ENCODE measurements at places on chromosomes 2 and 18. TPM values are rescaled to one million over a fixed set of nuclear protein-coding genes. Genes with fewer than 3 reads are reported as not detected.

DNA sequence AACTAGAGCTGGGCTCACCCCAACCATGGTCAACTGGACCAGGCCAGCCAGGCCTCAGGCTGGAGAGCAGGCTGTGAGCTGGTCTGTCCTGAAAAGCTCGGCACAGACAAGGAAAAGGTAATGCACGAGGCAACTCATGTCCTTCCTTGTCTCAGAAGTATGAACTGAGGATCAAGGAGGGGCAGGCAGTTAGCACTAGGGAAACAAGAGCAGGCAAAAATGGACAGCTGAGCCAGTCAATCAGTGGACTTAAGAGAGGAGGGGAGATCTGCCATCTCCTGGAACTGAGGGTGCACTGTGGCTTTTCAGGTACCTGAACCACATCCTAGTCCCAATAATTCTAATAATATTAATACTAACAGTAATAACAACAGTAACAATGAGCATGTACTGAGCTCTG is 20.6 kb upstream of the WIPF1 start:
- no peaks in the 10 kb centered on the region for H3K27me3 ChIP-seq
- peak overlapping the region; percentile 50 for H3K4me3 ChIP-seq
- H3K4me1 ChIP-seq, result peaks cover 76% of the 10 kb centered on the region
- no peak for DNase-seq

GRCh38 chr2:106115665-106116064 is 78.4 kb downstream of the UXS1 start:
- H3K27ac ChIP-seq, result peak overlapping the region; percentile 73
- H3K27me3 ChIP-seq, result no peaks in the 10 kb centered on the region
- peaks cover 20% of the 10 kb centered on the region for H3K4me1 ChIP-seq
- peaks cover 22% of the 10 kb centered on the region for H3K36me3 ChIP-seq
- H3K4me3 ChIP-seq, result no peak overlapping the region
- DNase-seq, result no peak

Gene MC5R
- total RNA-seq, result not detected

Gene PLGLB2
- 0.32 TPM for total RNA-seq

DNA sequence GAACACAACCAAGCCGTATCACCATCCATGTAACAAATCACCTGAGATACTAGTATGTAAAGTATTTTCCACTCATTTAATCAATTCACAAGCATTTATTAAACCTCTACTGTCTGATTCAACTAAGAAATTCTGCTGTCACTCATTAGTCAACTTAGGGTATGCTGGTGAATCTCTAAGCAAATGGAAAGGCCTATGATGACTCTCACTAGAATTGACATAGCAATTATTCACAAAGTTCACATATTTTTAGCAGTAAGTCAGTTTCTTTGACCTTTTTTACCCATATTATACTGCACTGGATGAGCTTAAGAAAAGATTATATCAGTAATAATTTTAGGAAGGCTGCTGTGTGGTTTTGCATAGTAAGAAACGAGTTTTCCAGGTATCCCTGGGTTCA is 130.1 kb downstream of the SLC8A1 start:
- no peaks in the 10 kb centered on the region for H3K4me1 ChIP-seq
- no peak overlapping the region for H3K4me3 ChIP-seq
- no peaks in the 10 kb centered on the region for H3K27me3 ChIP-seq
- DNase-seq, result no peak

- no peaks in the 10 kb centered on the region for H3K36me3 ChIP-seq
- no peaks in the 10 kb centered on the region for H3K4me1 ChIP-seq
- H3K4me3 ChIP-seq, result no peak overlapping the region
- H3K27me3 ChIP-seq, result no peaks in the 10 kb centered on the region
- no peak overlapping the region for H3K27ac ChIP-seq
- DNase-seq, result no peak
Measured at GRCh38 chr2:120992791-120993555, 257.3 kb downstream of the GLI2 start.

Gene ATRAID
- total RNA-seq, result 65.2 TPM

- H3K4me1 ChIP-seq, result peaks cover 18% of the 10 kb centered on the region
- no peak overlapping the region for H3K4me3 ChIP-seq
- no peaks in the 10 kb centered on the region for H3K36me3 ChIP-seq
Measured at GRCh38 chr2:96950381-96951124, 35.8 kb downstream of the FAM178B start.

DNA sequence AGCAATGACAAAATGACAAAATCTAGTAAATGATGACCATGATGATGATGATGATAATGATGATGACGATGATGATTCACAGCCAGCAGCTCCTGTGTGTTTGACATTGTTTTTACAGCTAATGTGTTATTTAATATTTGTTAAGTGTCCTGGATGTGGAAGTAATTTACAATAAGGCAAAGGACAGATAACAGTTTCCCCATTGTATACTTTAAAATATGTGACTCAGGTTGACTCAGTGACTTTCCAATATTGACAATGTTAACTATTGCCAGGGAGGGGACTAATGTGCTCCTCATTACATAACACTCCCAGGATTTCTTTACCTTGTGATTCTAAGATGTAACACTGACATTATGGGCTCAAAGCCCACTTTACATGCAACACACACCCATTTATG is 602.2 kb downstream of the FBXO15 start:
- H3K27me3 ChIP-seq, result no peaks in the 10 kb centered on the region
- no peaks in the 10 kb centered on the region for H3K36me3 ChIP-seq
- DNase-seq, result no peak
- H3K4me1 ChIP-seq, result no peaks in the 10 kb centered on the region

DNA sequence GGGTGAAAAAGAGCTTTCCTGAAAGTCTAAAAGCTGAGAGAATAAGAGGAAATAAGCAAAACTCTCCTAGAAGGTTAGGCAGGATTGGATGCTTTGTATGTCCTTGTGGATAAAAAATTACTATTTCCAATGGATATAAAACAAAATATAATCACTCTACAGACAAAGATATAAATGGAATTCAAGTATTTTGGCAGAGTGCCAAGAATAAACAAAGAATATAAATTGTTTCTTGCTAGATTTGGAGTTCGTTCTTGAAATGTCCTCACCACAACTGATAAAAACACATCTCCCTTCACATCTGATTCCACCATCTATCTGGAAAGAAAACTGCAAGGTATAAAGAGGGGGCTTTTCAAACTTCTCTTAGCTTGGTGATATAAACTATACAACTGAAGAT is 13.3 kb downstream of the SULT1C3 start:
- peaks cover 4% of the 10 kb centered on the region for H3K27me3 ChIP-seq
- H3K4me1 ChIP-seq, result no peaks in the 10 kb centered on the region
- no peak overlapping the region for H3K27ac ChIP-seq
- no peaks in the 10 kb centered on the region for H3K36me3 ChIP-seq
- H3K4me3 ChIP-seq, result no peak overlapping the region

DNA sequence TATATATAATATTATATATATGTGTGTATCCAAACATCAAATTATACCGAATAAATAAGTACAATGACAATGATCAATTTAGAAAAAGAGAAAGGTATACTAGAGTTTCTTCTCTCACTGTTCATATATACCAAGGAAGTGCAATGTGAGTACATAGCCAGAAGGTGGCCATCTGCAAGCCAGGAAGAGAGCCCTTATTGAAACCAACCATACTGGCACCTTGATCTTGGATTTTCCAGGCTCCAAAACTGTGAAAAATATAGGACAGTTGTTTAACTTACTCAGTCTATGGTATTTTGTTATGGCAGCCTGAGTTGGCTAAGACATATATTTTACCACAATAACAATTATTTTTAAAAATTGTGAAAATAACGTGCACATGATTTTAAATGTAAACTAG is 1490.2 kb upstream of the SLC39A10 start:
- no peak overlapping the region for H3K27ac ChIP-seq
- no peak overlapping the region for H3K4me3 ChIP-seq
- no peaks in the 10 kb centered on the region for H3K27me3 ChIP-seq
- no peaks in the 10 kb centered on the region for H3K36me3 ChIP-seq
- peak; percentile 8 for DNase-seq

GRCh38 chr18:43420950-43421349 is 143.7 kb upstream of the SYT4 start:
- no peaks in the 10 kb centered on the region for H3K27me3 ChIP-seq
- no peak overlapping the region for H3K27ac ChIP-seq

Gene IL37
- not detected for total RNA-seq

DNA sequence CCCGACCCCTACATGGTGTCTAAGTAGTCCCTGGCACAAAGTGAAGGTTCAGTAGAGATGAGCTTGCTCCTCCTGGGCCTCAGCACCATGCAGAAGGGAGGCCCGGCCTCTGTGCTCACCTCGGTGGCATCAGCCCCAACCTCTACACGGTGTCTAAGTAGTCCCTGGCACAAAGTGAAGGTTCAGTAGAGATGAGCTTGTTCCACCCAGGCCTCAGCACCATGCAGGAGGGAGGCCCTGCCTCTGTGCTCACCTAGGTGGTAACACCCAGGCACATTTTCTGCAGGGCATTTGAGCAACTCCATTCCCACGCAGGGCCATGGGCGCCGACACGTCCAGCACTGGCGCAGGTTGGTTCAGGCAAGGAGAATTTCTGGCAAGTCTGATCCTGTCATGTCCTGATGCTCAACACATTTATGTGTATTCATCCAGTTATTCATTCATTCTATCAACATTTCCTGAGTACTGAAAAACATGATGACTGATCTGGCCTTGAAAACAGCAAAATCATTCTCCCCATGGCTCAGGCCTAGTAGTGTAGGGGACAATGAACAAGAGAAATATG is 408.2 kb upstream of the MYT1L start:
- DNase-seq, result no peak
- peaks cover 1% of the 10 kb centered on the region for H3K27me3 ChIP-seq

- no peak overlapping the region for H3K4me3 ChIP-seq
- no peak overlapping the region for H3K27ac ChIP-seq
- no peaks in the 10 kb centered on the region for H3K4me1 ChIP-seq
Measured at GRCh38 chr2:64924170-64924934, 64.8 kb upstream of the SLC1A4 start.

- H3K27ac ChIP-seq, result no peak overlapping the region
- no peak for DNase-seq
- no peaks in the 10 kb centered on the region for H3K36me3 ChIP-seq
- H3K4me3 ChIP-seq, result no peak overlapping the region
Measured at GRCh38 chr2:157085522-157085921, 172.0 kb upstream of the GALNT5 start.

- H3K27me3 ChIP-seq, result no peaks in the 10 kb centered on the region
- no peak overlapping the region for H3K4me3 ChIP-seq
- no peaks in the 10 kb centered on the region for H3K4me1 ChIP-seq
- H3K36me3 ChIP-seq, result no peaks in the 10 kb centered on the region
Measured at GRCh38 chr2:100262555-100263320, 59.6 kb downstream of the LONRF2 start.

Gene HOXD9
- total RNA-seq, result not detected

GRCh38 chr2:54088191-54088634 is 27.2 kb upstream of the ACYP2 start:
- DNase-seq, result no peak
- no peak overlapping the region for H3K27ac ChIP-seq
- no peak overlapping the region for H3K4me3 ChIP-seq
- no peaks in the 10 kb centered on the region for H3K27me3 ChIP-seq
- H3K4me1 ChIP-seq, result peaks cover 14% of the 10 kb centered on the region

- no peaks in the 10 kb centered on the region for H3K27me3 ChIP-seq
- DNase-seq, result no peak
- H3K4me1 ChIP-seq, result no peaks in the 10 kb centered on the region
- H3K27ac ChIP-seq, result no peak overlapping the region
- no peak overlapping the region for H3K4me3 ChIP-seq
- no peaks in the 10 kb centered on the region for H3K36me3 ChIP-seq
Measured at GRCh38 chr18:35998967-35999366, 26.5 kb downstream of the RMP24 start.

DNA sequence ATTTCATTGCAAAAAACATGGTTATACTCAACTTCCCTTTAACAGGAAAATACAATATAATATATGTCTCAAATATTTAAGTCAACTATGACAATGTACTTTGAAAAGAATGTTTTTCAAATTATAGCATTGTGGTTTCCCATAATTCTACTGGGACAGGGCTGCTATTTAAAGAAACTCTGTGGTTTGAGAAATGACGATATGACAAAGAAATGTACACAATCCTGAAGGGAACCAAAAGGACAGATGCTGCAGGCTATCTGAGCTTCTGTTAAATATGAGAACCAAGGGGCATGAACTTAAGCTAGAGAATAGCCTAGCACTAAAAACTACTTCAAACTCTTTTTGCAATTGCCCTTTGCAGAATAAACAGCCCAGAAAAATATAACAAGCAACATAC is 415.9 kb downstream of the GRB14 start:
- H3K36me3 ChIP-seq, result no peaks in the 10 kb centered on the region
- H3K4me3 ChIP-seq, result no peak overlapping the region
- H3K4me1 ChIP-seq, result no peaks in the 10 kb centered on the region
- H3K27me3 ChIP-seq, result no peaks in the 10 kb centered on the region
- DNase-seq, result no peak

Gene GALNT13
- total RNA-seq, result 0.32 TPM

Gene EFEMP1
- total RNA-seq, result not detected

Gene BOK
- total RNA-seq, result 0.16 TPM

- no peaks in the 10 kb centered on the region for H3K36me3 ChIP-seq
- no peak overlapping the region for H3K27ac ChIP-seq
- no peaks in the 10 kb centered on the region for H3K27me3 ChIP-seq
- DNase-seq, result no peak
- no peaks in the 10 kb centered on the region for H3K4me1 ChIP-seq
- no peak overlapping the region for H3K4me3 ChIP-seq
Measured at GRCh38 chr2:6164986-6165747, 473.0 kb downstream of the SOX11 start.

Gene WDR12
- 131 TPM for total RNA-seq

Measured in activated CD8-positive, alpha-beta T cell treated with anti-CD3 and anti-CD28 coated beads for 36 hours (primary cell).